ENCODE measurements at places on chromosomes 3 and 15.

DNA sequence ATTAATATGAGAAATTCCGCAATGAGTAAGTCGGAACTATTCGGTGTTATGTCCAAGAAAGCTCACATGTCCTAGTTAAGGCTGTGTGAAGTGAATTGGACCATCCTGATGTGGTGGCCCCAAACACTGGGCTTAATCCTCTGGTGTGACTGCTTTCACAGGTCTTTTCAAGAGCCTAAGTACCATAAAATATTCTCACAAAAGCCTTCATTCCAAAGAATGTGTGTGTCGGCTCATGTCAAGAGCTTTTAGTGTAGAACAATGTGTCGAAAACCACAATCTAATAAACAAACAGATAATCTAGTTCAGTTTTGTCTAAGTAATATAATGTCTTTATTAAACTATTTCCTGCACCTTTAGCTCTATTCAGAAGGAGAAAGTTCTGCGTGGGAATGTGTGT lies 311.4 kb downstream of the LPP start:
- no peak for DNase-seq

GRCh38 chr3:169659096-169659819 lies 4.3 kb downstream of the MECOM start:
- DNase-seq = no peak

- DNase-seq = no peak
Measured at GRCh38 chr15:73183071-73183470, 130.8 kb downstream of the NEO1 start.

DNA sequence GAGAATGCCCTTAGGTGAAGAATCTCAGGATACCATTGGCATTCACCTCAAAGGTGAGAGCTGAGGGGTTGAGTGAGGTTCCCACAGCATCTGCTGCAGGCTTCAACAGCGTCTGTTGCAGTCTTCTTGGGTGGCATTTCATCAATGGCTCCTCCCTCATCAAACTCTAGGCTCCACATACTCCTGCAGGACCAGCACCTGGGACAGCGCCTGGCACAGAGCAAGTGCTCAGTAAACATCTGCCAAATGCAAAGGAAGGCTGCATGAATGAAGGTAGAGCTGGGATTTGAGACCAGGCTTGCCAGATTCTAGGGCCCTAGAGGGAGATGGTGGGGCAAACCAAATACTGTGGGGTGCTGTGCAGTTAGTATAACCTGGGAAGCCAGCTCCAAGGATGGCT lies 9.6 kb downstream of the TRH start:
- no peak for DNase-seq

- no peak for DNase-seq
Measured at GRCh38 chr3:151219056-151219455, 16.0 kb upstream of the GPR171 start.

GRCh38 chr15:77650265-77650664 lies 17.6 kb upstream of the LINGO1 start:
- DNase-seq = no peak

DNA sequence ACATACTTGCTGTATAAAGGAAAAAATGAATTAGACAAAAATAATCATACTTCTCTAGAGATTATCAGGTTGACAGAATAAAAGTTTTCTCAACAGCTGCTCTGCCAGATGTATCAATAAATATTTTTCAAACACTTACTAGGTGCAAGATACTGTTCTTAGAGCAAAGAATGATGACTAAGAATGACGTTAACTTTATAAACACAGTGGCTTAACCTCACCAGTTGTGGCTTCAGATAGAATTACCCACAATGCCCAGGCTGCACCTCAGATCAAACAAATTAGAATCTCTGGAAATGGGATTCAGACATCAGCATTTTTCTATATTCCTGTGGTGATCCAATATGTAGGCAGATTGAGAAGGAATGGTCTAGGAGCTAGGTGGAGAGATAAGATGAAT lies 422.4 kb upstream of the ATP11B start:
- no peak for DNase-seq

DNA sequence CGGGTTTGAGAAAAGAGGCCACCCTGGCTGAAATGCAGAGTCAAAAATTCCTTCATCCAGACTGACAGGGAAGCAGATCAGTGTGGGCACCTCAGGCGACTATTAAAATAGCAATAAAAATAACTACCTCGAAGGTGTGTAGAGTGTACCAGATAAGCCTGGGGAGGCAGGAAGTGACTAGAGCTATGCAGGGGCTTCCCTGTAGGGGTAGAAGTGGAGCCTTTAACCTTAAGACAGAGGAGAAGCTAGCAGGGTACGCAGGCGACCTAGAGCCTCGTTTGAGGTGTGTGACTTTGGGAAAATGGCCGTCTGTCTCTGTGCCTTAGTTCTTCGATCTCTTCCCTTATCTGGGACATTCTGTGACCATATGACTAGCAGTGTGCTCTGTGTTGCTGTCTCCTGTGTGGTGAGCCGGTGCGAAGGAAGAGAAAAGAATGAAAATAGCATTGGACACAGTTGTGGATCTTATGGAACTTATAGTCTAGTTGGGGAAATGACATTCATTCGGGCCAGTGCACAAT lies 17.6 kb downstream of the BHLHE40 start:
- no peak for DNase-seq

GRCh38 chr3:50525987-50526386 lies 22.6 kb upstream of the CACNA2D2 start:
- DNase-seq = no peak

DNA sequence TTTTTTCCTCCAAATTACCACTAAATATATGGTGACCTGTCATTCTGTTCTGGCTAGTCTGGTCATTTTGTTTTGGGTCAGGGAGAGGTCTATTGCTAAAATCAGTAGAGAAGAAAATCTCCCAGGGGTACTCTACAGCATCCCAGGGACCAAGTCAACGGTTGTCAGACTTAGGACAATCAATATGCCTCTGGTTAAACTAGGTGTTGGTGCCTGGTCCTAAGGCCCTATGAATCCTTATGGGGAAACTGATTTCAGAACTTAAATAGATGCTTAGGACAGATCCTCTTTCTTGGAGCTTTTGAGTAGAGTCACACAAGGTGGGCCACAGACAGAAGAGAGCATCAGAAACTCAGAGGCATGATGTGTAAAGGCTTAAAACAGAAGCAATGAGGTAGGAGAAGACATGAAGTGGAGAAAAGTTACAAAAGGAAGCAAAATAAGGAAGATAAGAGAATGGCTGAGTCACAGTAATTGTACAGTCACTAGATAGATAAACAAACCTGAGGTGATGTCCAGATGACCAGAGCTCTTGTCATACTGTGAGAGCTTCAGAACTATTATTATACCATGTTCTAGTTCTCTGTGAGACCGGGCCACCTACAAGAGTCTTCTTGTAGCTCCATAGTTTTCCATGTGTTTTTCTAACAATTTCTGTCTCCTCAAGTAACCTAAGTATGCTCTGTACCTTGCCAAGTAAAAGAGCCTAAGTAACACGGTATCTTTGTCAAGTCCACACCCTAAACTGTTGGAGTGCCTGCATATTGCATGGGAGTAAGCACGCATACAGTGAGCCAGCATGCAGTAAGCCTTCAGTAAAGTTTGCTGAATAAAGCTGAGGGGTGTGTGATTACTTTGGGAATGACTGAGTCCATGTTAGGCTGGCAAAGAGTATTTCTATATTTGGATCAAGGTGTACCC lies 44.6 kb upstream of the LEKR1 start:
- no peak for DNase-seq

- no peak for DNase-seq
Measured at GRCh38 chr3:128800241-128801187, 74.5 kb downstream of the RAB7A start.

GRCh38 chr3:128491941-128492670 lies 895 bp downstream of the GATA2 start:
- DNase-seq = peak; percentile 57

- no peak for DNase-seq
Measured at GRCh38 chr15:97346221-97346620, 614.3 kb upstream of the ARRDC4 start.

- no peak for DNase-seq
Measured at GRCh38 chr3:182910936-182911781, 69.2 kb downstream of the DCUN1D1 start.

GRCh38 chr3:163722405-163722804 lies 1355.9 kb downstream of the SI start:
- DNase-seq = no peak

GRCh38 chr3:170539897-170540296 lies 46.0 kb downstream of the SLC7A14 start:
- DNase-seq = no peak

- DNase-seq = no peak
Measured at GRCh38 chr3:178623666-178624255, 87.5 kb downstream of the KCNMB2 start.

DNA sequence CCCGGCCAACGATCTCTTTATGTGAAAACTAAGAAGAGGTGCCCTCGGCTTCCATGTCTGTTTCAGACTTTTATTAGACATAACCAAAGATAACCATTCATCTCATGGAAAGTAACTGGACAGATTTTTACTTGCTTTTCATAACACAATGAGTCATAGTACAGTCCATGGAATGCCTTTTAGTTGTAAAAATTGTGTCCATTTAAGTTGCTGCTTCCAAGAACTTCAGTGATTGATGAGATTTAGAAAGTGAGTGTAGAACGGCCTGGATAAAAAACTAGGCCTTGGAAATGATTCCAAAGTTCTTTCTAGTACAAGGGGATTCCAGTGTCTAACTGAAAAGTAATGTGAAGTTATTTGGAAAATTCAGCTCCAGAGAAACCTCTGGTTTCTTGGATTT lies 10.8 kb downstream of the EIF2AK4 start:
- no peak for DNase-seq

DNA sequence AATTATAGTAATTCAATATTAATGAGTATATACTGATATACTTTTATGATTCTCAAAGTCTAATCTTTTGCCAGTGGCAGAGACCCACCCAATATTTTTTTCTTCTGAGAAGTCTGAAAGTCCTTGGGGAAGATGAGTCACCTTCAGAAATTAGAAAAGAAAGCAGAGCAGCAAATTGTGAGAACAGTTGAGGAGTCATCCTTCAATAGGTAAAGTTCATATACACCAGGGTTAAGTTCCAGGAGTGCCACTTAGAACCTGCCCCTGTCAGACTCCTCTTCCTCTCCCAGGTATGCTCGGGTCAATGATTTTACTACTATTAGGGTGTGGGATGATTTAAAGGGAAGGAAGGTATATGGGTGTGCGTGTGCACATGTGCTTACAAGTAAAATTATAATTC lies 7.1 kb downstream of the CLRN1 start:
- no peak for DNase-seq

- DNase-seq = no peak
Measured at GRCh38 chr15:90864507-90864906, 3.9 kb upstream of the FURIN start.

DNA sequence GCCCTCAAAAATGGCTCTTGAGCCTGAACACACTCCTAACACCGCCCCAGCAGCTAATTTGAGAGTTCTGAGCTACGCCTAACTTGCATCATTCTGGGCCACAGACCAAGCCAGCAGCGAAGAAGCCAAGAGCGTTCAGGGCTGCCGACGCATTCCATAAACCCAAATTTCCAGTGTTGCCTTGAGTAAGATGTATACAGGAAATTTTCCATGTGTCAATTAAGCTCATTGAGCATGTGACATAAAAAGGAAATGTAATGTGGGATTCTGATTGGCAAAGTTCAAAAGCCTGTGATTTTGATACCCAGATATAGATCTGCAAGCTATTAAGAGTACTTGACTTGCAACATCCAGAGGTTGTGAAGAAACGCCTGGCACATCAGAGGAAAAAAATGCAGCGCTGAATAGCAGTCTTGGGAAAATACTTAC lies 148.6 kb upstream of the NR2F2 start:
- no peak for DNase-seq

GRCh38 chr3:116037954-116038911 lies 407.1 kb downstream of the LSAMP start:
- no peak for DNase-seq

DNA sequence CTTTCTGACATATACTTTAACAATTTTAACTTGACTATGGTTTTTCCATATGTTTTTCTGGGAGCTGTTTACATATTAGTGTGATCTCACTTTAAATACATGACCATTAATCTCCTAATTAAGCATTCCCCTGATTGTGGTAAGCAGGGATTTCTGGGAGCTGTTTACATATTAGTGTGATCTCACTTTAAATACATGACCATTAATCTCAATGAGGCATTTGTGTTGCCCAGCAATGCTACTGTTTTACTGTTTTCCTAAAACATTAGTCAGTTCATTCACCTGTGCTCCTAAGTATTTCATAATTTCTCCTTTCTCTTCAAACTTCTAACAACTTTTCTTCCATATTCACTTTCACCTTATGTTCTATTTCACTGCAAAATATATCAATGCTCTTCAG lies 3.6 kb upstream of the GRAMD1C start:
- DNase-seq = no peak

GRCh38 chr3:173371848-173372487 lies 25.6 kb upstream of the NLGN1 start:
- DNase-seq = no peak

DNA sequence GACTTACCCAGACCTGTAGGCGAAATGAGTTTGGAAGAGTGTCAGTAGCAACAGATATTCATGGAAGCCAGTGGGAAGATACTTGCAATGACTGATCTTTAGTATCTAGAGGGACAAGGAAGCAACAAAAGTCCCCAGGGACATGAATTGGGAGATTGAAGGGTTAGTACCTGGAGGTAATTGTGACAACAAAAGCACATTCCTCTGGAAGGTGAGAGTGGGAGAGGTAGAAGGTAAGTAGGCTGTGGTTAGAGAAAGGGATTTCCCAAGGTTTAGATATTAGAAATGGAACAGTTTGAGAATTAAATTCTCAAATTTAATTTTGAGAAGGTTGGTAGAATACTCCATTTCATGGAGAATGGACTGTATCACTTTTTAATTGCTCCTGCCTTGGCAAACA lies 191.4 kb downstream of the AKAP13 start:
- no peak for DNase-seq

DNA sequence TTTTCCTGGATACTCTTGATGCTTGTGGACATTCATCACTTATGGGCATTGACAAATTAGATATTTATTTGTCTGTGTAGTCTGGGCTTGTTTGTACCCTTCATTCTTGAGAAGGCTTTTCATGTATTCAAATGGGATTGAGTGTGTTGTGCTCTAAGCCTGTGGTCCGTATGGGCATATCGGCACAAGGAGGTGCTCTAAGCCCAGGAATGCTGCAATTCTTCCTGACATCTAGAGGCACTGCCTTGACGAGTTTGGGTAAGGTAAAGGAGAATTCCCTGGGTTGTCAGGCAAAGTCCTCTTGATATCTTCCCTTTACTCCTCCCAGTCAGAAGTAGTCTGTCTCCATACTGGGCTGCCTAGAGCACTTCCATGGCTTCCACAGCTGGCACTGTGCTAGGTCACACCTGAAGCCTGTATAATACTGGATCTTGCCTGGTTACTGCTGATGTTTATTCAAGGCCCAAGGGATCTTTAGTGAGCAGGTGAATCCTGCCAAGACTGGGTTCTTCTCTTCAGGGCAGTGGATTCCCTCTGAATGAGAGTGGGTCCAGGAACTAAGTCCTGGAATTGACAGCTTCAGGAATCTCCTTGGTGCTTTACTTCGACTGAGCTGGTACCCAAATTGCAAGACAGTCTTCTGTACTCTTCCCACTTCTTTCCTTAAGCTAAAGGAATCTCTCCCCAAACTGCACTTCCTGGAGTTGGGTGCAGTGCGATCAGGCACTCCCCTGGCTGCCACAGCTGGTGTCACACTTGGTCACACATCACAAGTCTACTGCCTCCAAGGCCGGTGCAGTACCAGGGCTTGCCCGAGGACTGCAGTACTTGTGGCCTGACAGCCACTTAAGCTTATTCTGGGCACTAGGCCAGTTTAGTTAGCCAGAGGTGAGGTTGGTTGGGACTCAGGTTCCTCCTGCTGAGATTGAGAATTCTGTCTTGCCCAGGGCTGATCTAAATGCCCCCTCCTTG lies 46.0 kb downstream of the GALK2 start:
- DNase-seq = no peak

- DNase-seq = no peak
Measured at GRCh38 chr3:190265126-190265525, 57.1 kb downstream of the CLDN1 start.

All from chondrocyte (in vitro differentiated cells).